Gastroesophageal sphincter (tissue), 4 donors: ENCODE measurements at places on chromosomes 6 and 20.

- ATAC-seq: no peak
Observed at GRCh38 chr20:40568200-40568599, 120.8 kb downstream of the MAFB start.

DNA sequence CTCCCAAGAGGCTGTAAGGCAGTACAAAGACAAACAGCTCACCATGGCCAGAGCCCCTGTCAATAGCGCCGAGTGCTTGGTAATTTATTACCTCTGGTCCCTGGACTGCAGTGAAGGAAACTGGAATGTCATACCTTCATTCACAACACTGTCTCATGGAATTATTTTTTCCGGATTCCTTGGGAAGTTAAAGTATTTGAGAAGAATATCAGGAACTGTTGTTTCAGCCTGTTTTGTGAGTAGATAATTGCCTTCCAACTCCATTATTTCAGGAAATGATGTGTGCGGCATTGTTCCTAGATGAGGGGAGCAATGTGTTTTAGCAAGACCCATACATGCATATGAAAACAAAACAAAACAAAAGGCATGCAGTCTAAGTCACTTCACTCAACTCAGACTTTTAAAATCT lies 64.0 kb downstream of the BLOC1S5 start:
- no peak for ATAC-seq

DNA sequence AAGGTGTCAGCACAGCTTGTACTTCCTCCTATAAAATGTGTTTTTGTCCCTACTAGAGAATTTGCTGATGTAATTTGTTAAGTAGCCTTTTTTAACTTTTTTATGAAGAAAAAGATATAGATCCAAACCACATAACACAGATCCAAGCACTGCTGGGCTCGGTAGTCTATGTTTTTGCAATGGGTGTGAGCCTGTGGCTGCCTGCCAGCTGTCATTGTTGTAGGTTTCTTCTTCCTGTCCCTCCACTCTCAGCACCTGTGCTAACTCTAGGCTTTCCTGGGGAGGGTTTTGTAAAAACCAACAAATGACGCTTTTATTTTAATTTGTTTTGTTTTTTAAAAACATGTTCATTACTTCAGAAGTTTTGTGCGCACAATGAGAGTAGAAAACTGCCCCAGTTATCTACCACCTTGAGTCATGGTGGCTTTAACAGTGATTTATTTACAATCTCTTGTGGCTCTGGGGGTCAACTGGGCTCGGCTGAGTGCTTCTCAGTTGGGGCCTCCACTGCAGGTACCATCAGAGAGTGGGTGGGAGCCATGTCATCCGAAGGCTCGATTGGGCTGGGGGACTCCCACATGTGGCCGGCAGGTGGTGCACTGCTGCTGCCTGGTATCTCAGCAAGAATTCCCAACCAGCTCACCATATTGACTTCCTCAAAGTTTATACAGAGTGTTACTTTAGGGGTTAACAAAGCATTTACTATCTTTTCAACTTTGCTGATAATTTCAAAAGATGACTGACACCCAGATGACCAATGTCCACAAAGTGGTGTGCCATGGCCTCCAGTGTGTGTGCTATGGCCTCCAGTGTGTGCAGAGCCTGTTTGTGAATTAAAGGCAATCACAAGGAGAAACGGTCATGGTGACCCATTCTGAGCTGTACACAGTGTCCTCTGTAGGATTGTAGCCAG lies 3.0 kb upstream of the CCR6 start:
- no peak for ATAC-seq

GRCh38 chr6:163730246-163731210 lies 316.0 kb downstream of the QKI start:
- peak; percentile 16 for ATAC-seq

GRCh38 chr6:116017546-116018295 lies 43.0 kb downstream of the FRK start:
- peak; percentile 13 for ATAC-seq

DNA sequence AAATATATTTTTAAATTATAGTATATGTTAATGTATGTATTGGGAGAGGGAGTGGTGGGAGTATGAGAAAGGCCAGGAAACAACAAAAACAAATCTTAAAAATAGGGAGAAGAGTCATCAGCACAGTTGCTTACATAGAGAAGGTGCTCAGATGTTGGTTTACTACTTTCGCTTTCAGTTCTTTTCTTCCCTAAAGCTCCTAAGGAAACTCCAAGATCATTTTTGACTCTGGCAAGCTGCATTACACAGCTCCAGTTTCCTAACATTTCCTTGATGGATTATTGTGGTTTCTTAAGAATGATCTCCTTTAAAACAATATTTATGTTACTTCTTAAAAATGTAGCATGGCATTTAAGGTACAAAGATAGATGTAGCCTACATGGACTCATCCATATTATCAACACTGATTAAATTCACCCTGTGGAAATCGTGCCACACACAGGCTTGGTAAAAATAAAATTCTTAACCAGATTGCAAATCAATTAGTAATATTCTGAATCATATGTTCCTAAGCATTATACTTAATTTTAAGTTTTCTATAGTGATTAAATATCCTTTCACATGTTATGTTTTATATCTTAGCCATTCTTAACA lies 118.0 kb upstream of the MAN1A1 start:
- no peak for ATAC-seq

- no peak for ATAC-seq
Observed at GRCh38 chr20:9235518-9235917, 166.6 kb downstream of the PLCB4 start.

DNA sequence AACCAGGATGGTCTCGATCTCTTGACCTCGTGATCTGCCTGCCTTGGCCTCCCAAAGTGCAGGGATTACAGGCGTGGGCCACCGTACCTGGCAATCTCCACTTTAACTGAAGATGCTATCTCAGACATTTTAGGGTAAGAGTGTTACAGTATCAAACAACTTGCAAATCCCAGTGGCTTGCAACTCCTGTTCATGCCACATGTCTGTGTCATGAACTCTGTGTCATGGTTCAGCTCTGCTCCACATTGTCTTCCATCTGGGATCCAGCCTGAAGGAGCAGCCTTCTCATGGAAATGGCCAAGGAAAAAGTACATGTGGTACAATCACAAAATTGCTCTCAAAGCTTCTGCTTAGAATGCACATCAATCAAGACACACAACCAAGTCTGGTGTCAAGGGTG lies 114.9 kb downstream of the MAP3K5 start:
- ATAC-seq: no peak

DNA sequence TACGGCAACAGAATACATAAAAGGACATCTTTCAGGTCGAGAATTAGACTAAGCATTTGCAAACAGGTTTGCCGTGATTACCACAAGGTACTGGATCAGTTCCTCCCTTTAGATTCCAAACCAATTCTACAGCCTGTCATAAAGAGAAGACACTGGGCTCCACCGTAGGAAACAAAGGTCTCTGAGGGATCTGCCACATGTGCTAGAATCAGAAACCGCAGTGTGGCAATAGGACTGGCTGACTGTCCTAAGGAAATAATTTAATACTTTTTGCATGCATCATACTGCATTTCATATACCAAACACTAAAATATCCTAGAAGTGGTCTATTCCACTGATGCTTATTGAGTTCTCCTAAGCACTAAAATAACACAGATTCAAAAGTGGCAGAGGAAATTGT lies 59.2 kb downstream of the POPDC3 start:
- no peak for ATAC-seq

DNA sequence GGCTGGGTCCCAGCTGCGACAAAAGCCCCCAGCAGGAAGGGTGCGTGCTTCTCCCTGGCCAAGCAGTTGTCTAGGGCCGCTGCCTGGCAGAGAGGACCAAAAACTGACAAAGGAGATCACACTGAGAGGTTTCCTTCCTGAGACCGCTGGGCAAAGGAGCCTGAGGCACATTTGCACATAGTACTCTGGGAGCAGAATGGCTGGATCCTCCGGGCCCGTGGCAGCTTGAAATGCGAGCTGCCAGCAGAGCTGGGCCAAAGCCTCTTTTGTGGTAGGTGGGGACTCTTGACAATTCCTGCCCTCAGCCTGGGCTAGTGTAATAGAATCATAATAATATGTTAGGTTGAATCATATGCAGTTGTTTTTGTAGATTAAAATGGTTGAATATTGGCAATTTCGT lies 33.1 kb upstream of the RNF8 start:
- ATAC-seq: no peak

GRCh38 chr20:59617221-59617620 lies 12.9 kb downstream of the PHACTR3 start:
- ATAC-seq: no peak

DNA sequence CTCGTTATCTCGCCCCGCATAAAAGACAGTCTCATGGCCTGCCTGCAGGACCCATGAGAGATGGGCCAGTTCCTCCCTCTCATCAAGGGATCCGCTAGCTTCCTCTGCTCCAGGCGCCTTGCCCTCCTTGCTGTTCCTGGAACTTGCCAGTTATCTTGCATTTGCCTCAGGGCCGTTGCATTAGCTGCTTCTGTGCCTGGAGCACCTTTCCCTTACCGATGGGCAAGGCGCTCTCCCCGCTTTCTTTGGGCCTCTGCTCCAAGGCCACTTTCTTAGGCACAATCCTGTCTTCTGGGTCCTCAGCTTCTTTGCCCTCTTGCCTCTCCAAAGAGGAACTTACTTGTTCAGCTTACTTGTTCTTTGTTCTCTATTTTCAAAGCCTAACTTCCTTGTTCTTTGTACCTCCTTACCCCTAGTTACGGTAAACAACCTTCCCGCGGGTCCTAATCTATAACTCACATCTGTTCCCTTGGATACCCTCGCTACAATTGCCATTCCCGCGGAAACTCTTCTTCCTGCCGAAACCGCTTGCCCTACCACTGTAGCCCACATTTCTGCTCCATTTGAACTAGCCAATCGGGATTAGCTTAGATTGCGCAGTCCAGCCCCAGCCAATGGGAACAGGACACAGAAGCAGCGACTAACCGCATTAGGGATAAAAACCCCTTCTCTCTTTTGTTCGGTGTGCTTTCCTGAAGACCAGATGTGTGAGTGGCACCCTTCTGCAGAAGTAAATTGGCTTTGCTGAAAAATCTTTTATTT lies 887 bp upstream of the NSFL1C start:
- ATAC-seq: peak; percentile 13

- peak; percentile 41 for ATAC-seq
Observed at GRCh38 chr6:3081960-3082359, 13.7 kb downstream of the RIPK1 start.
